ENCODE measurements at places on chromosomes 12 and 14.

- DNase-seq = no peak
Measured at GRCh38 chr12:89873745-89874144, 165.1 kb upstream of the ATP2B1 start.

- DNase-seq = no peak
Measured at GRCh38 chr14:24317141-24317928, 6.0 kb downstream of the LTB4R start.

DNA sequence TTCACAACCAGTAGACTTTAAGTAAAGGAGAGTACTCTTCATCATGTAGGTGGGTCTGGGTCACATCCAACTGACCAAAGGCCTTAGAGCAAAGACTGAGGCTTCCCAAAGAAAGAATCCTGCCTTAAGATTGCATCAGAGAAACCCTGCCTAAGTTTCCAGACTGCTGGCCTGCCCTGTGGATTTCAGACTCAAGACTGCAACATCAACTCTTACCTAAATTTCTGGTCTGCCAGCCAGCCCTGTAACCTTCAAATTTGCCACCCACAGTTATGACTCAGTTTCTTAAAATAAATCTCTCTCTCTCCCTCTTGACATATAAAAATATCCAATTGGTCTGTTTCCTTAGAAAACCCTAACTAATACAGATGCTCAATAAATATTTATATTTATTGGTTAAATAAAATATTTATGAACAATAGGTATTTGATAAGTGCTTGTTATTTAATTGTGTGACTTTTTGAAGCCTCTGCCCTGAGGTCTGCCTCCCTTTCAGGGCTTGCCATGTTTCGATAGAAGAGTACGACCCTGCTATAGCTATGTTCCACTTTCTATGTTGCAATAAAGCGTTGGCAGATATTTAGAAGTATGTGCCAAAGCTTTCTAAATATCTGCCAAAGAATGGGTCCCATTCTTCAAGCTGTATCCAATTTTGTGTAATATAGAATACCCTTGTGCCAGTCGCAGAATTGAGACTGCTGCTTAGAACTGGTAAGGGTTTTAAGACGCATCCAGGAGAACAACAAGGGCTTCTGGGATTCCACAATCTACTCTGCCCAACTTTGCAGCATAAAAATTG lies 65.7 kb downstream of the TMEM30B start:
- DNase-seq = no peak

DNA sequence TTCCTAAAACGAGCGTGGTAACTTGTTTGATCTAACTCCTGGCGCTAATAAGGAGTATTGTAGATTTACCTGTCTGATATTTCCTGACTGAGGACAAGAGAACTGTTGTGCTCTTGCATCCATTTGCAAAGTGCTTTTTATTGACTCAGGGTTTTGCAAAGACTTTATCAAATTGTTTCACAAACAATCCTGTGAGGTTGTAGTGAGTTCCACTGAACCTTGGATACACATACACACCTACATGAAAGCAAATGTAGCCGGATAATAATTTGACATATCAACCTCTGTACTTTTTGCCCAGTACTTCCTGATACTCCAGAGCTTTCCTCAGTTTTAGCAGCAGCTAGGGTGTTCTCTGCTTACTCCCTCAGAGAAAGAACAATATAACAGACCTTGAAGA lies 6.7 kb upstream of the PTGER2 start:
- no peak for DNase-seq

DNA sequence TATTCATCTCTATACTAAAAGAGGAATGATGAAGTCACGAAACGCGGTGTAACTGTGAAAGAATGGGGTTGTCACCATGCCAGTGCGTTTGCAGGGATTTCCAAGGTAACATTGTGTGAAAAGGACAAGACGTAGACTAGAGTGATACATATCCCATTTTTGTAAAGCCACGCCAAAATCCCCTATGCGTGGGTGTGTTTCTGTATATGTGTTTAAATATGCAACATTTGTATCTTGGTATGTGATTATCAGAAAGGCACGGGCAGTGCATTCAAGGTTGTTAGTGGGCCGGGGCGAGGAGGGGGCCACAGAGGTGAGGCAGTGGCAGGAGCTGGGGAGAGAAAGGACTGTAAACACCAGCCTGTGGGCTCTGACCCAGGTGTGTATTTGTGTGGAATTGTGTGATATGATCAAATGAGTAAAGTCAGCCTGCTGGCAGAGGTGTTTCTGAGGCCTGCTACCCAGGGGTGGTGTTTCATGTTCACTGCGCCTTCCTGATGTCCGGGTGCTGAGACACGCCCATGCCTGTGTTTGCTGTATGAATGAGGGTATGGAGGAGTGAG lies 137.8 kb downstream of the ADGRD1 start:
- no peak for DNase-seq

GRCh38 chr12:95648990-95649791 lies 97.9 kb upstream of the USP44 start:
- no peak for DNase-seq

DNA sequence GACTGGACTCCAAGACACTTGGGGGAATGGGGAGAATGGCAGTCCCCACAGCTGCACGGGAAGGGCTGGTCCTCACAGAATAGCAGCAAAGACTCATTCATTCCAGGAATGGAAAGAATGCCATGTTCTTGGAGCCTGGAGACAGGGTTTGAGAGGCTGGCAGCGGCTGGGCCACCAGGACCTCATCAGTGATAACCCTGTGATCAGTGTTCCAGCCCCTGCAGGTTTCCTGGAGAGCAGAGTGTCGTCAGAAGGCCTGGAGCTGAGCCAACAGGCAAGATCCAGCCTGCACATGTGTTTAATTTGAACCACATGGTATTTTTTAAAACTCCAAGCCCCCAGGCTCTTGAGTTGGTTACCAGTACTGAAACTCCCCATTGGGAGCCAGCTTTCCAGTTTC lies 11.3 kb downstream of the BDKRB1 start:
- no peak for DNase-seq
